ENCODE measurements at places on chromosomes 13 and 19. TPM values are rescaled to one million over a fixed set of nuclear protein-coding genes. Genes with fewer than 3 reads are reported as not detected.

The LILRA5 gene
- not detected for total RNA-seq

DNA sequence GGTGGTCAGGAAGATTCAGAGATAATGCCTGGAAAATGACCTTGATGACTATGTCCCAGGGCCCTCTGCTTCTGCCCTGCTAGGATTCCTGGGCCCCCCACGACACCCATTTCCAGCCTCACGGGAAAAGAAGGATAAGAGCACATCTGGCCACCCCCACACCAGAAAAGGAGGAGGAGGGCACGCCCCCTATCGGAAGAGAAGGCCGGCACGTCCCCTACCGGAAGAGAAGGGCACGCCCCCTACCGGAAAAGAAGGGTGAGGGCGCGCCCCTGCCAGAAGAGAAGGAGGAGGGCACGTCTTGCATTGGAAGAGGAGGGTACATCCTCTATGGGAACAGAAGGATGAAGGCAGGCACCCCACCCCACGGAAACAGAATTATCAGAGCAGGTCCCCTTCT is 84.3 kb downstream of the IER2 start:
- DNase-seq, result peak; percentile 56

DNA sequence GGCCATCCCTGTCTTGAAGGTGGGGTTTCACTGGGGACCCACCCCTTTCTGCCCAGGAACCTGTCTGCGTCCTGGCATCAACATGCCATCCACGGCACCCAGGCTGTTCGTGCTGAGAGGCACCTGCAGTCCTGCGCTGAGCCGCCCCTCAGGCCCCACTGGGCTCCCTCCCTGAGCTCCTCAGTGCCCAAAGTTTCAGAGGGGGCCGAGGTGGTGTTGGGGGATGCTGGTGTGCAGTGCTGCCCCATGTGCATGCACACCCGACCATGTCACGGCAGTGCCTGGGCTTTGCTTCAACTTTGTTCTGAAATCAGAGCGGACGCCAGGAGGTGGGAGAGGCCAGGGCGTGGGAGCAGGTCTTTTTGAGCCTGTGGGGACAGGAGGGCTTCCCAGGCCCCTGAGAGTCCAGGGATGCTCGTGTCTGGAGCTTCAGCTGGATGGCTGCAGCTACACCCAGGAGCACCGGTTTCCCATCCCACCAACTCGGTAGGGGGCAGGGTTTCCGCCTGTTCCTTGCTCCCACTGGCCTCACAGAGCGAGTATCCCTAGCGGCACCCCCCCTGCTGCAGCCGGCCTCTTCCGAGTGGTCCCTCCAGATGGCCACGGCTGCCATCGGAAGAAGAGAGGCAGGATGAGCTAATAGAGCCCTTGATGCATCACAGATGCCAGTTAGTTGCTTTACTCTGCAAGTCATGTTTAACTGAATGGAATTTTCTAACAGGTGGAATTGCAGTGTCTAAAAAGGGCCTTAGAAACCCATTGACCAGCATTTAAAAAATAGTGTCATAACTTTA is 44.0 kb downstream of the WDFY2 start:
- DNase-seq, result no peak

The FSTL3 gene
- total RNA-seq, result 49.2 TPM
